ENCODE measurements at places on chromosomes 11 and 22.

DNA sequence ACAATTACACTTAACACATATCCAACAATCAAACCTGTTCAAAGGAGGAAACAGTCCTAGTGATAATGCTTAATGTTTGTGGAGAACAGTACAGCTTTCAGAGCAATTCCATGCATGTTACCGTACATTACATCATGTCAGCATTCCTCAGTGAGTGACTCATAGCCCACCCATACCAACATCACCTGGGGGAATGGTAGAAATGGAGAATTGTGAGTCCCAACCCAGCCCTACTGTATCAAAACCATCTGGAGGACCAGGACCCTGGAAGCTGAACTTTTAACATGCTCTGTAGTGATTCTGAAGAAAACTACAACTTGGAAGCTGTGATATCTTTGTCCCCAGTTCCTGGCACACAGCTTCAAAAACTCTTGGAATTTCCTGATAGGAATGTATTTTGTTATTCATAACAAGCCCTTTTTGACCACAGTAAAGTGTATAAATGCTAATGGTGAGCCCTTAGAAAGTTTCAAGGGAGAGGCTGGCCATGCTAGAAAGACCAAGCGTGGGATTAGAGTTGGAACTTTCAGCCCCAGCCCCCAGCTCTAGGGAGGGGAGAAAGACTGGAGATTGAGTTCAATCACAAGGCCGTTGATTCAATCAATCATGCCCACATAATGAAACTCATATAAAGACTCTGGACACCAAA is 301.1 kb downstream of the BUD13 start:
- no peak for DNase-seq

- DNase-seq, result no peak
Observed at GRCh38 chr11:128458321-128458720, 129.0 kb downstream of the ETS1 start.

- no peak for DNase-seq
Observed at GRCh38 chr11:59849129-59849528, 3.8 kb upstream of the CBLIF start.

DNA sequence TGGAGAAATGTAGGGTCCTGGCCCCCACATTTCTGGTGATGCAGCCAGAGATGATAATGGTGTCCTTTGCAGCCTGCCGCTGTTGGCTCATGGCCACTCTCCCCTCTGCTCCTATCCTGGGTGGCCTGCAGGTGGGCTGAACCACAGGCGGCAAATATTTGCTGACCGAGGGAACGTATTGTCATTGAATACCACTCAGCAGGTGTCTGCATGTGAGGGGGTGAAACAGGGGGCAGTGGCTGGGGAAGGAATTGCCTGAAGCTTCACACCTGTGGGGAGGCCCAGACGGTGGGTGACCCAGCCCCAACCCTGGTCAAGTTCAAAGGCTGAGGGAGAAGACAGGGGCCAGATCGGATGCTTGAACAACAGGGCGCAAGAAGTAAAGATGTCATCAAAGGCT is 73.3 kb upstream of the WNT11 start:
- peak; percentile 37 for DNase-seq

DNA sequence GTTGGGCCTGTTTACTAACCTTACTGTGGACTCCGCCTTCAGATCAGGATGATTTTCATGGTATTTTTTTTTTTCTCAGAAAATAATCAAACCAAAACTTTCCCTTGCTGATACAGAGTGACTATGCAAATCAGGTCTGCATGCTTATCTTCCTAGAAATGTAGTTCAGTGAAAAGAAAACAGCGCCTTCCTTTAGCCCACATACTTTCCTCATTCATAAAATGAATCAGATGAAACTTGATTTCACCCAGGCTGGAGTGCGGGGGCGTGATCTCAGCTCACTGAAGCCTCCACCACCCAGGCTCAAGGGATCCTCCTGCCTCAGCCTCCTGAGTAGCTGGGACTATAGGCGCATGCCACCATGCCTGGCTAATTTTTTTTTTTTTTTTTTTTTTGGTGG is 26.0 kb downstream of the ZNRF3 start:
- no peak for DNase-seq

DNA sequence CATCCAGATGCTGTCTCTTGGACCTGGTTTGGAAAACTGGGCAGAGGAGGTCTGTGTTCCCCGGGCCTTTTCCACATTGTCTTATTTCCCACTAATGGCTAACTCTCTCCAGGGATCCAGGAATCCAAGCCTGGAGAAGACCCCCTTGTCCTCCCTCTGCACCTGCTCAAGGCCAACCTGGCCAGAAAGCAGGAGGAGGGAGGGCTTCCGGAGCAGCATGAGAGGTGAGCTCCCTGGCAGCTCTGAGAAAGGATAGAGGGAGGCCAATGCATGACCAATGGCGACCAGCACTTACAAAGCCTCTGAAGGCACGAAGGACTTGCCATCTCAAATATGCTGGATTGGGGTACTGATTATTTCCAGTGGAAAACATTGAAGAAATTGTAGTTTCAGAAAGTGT is 445.0 kb upstream of the B3GAT1 start:
- DNase-seq, result no peak

GRCh38 chr11:104934594-104934993 is 33.8 kb downstream of the CASP4 start:
- DNase-seq, result no peak

DNA sequence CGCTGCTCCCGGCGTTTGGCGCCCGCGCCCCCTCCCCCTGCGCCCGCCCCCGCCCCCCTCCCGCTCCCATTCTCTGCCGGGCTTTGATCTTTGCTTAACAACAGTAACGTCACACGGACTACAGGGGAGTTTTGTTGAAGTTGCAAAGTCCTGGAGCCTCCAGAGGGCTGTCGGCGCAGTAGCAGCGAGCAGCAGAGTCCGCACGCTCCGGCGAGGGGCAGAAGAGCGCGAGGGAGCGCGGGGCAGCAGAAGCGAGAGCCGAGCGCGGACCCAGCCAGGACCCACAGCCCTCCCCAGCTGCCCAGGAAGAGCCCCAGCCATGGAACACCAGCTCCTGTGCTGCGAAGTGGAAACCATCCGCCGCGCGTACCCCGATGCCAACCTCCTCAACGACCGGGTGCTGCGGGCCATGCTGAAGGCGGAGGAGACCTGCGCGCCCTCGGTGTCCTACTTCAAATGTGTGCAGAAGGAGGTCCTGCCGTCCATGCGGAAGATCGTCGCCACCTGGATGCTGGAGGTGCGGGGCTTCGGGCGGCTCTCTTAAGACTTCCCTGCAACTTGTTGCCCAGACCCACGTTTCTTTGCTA is at the start of gene CCND1:
Gene CCND1 (plus strand): TSS at position 162 of the 587 bp plus-strand sequence. CDS start 158 bp downstream, at position 320.
- peak; percentile 93 for DNase-seq

GRCh38 chr22:44132724-44133123 is 48.0 kb upstream of the PARVG start:
- peak; percentile 66 for DNase-seq

GRCh38 chr11:45320371-45320770 is 34.2 kb upstream of the SYT13 start:
- no peak for DNase-seq

DNA sequence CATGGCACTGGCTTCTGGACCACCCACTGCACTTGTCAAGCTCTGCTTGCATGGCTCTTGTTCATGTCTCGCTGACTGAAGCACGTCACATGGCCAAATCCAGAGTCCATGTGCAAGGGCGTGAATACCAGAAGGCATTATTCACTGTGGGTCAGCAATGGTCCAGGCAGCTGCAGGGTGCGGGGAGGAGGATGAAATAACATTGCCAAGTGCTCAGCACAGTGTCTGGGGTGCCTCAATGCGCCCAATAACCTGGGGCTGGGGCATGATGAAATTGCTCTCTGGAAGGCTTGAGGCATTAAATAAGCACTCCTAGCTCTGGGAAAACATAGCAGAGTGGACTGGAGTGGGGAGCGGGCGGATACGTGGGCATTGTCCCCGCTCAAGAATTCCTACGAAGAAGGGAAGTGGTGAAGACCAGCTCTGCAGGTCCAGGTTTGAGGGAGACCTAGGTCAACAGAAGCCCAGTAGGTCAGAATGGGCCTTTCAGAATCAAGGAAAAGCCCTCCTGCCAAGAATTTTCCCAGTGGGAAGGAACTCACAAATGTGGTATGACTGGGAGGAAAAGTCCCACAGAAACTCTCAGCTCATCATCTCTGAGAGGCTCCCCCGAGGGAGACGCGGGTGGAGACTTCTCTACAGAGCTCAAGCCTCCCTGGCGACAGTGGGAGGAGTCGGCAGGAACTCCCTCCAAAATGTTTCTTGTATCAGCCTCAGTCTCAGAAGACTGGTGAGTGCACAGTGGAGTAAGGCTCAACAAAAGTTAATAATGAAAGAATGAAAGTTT is 15.3 kb upstream of the ACCSL start:
- DNase-seq, result no peak

- no peak for DNase-seq
Observed at GRCh38 chr11:33454264-33454663, 197.1 kb downstream of the HIPK3 start.

- DNase-seq, result no peak
Observed at GRCh38 chr11:66239998-66240780, 28.2 kb upstream of the RAB1B start.

GRCh38 chr22:22031183-22031945 is 48.8 kb upstream of the TOP3B start:
- DNase-seq, result no peak

DNA sequence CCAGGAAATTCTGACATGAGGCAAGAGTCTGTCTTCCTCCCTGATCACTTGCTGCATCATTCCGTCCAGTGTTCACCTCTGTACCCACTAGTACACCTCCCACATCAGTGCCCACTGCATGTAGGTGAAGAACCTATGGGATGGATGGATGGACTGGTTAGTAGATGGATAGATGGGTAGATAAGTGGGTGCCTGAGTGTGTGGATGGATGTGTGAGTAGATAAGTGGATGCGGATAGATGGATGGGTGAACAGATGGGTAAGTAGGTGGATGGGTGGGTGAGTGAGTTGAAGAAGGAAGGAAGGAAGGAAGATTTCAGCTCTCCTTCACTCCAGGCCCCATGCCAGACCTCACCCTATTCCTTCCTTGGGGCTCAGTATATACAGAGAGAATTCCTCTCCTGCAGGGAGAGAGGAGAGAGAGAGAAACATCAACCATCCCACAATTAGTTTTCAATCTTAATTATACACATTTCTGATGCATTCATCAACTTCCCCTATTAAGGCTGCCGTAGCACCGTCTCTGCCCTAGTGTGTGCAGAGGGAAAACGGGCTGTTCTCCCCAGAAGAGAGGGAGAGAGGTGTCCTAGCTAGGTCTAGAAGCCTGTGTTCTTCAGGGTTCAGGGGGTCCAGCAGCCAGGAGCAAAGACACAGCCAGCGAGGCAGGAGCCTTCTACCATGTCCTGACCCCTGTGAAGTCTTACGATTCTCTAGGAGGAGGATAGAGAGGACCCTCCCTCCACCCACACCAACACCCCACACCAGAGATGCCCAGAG is 125.3 kb downstream of the BUD13 start:
- DNase-seq, result no peak

- no peak for DNase-seq
Observed at GRCh38 chr11:92671081-92671480, 298.4 kb upstream of the MTNR1B start.

DNA sequence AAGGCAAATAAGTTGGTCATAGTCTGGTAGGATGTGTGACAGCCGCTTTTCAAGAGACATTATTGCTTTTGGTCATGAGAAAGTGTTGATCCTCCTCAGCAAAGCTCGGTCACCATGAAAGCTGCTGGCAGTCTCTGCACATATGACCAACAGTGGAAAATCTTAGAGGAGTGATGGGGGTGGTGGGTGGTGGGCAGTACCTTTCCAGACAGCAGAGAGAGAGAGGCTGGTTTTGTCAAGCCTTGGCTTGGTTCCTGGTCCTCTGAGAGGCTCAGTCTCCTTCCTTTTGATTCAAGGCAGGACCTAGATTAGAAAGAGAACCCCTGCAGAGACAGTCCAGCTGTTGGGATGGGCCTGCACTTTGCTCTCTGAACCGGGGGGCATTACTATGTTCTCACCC is 20.0 kb upstream of the VSIG10L2 start:
- no peak for DNase-seq

GRCh38 chr11:94521684-94522083 is 9.4 kb downstream of the C11orf97 start:
- DNase-seq, result peak; percentile 74

- no peak for DNase-seq
Observed at GRCh38 chr11:125947419-125948277, 1.8 kb downstream of the VSIG10L2 start.

DNA sequence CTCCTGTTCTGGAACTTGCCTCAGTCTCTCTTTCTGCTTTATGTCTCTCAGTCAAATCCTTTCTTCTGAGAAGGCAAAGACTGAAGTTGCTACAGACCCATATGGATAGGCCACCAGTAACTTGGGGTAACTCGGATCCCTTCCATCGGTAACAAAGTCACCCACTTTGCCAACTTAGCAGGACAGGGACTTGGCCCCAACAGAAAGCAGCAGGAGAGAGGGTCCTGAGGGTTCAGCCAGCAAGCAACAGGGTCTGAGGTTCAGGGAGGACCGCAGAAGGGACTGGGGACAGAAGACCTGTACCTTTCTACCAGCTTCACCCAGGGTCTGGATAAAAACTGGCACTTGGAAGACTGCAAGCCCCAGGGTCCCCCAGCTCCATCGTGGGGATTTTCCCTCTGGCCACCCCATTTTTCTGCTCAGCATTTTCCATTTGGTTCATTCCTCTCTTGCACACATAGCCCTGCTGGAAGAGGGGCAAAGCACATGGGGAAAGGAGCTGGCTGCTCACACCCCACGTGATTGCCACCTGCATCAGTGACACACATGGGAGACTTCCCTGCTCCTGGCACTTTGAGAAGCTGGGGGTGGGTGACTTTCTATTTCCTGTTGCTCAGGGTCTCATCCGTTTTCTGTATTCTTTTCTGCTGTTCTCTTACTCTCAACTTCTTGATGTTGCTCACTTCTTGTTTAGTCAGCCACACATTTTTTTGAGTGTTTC is 34.6 kb upstream of the GNAZ start:
- no peak for DNase-seq

GRCh38 chr11:13734530-13734929 is 66.1 kb downstream of the FAR1 start:
- DNase-seq, result no peak

DNA sequence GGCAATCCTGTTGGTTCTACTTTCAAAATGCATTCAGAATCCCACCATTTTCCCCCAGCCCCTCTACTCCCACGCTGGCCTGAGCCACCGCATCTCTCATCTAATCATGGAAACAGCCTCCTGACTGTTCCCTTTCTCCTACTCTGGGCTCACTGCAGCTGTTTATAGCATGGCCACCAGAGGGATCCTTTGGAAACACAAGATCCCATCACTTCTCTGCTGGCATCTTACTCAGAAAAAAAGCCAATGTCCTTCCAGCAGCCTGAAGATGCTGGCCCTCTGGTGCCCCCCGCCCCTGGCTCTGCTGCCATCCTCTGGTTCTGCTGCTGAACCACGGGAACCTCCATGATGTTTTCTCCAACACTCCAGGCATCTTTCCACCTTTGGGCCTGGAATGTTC is 11.1 kb downstream of the MS4A8 start:
- peak; percentile 66 for DNase-seq

- no peak for DNase-seq
Observed at GRCh38 chr11:100550912-100551632, 136.0 kb upstream of the ARHGAP42 start.

GRCh38 chr11:94630221-94630620 is 63.1 kb downstream of the PIWIL4 start:
- DNase-seq, result no peak

GRCh38 chr11:128705124-128705920 is 11.4 kb downstream of the FLI1 start:
- no peak for DNase-seq
